Activated CD8-positive, alpha-beta memory T cell treated with anti-CD3 and anti-CD28 coated beads for 36 hours (primary cell): ENCODE measurements at places on chromosomes 1 and 21. TPM values are rescaled to one million over a fixed set of nuclear protein-coding genes. Genes with fewer than 3 reads are reported as not detected.

Gene AMPD1
- not detected for total RNA-seq

Gene ITLN2
- total RNA-seq, result not detected

Gene TMCC2
- 11.4 TPM for total RNA-seq

Gene AKR7A3
- total RNA-seq, result 0.38 TPM

Gene GPR25
- total RNA-seq, result not detected

Gene LCE3D
- not detected for total RNA-seq

Gene GNG12
- total RNA-seq, result 0.27 TPM

Gene OR2T11
- total RNA-seq, result not detected

Gene SCCPDH
- total RNA-seq, result 44.1 TPM

Gene MPL
- total RNA-seq, result not detected

Gene PFKL
- total RNA-seq, result 164 TPM

Gene CC2D1B
- total RNA-seq, result 35.9 TPM

Gene CFHR3
- not detected for total RNA-seq

Gene TRAF3IP3
- 196 TPM for total RNA-seq

Gene MR1
- 14.5 TPM for total RNA-seq

Gene SEMA4A
- 18.4 TPM for total RNA-seq

Gene SPRR2E
- total RNA-seq, result not detected

Gene CYP4A22
- not detected for total RNA-seq

Gene CDK18
- total RNA-seq, result 2.3 TPM

Gene AKNAD1
- total RNA-seq, result not detected

Gene PODN
- total RNA-seq, result not detected

Gene WDR64
- not detected for total RNA-seq

Gene CORT
- 0.23 TPM for total RNA-seq

Gene CD1B
- not detected for total RNA-seq

Gene OR2G6
- total RNA-seq, result not detected

Gene ZNF683
- 1.6 TPM for total RNA-seq

Gene PRAMEF6
- total RNA-seq, result not detected

Gene SMCP
- total RNA-seq, result not detected

Gene MMP23B
- total RNA-seq, result 2.7 TPM

Gene CD5L
- total RNA-seq, result not detected

Gene GBP6
- 0.25 TPM for total RNA-seq

Gene SMIM1
- total RNA-seq, result 1.7 TPM
